ENCODE measurements at places on chromosomes 3 and 15.

- DNase-seq, result no peak
Observed at GRCh38 chr3:185986198-185986777, 48.5 kb upstream of the TRA2B start.

DNA sequence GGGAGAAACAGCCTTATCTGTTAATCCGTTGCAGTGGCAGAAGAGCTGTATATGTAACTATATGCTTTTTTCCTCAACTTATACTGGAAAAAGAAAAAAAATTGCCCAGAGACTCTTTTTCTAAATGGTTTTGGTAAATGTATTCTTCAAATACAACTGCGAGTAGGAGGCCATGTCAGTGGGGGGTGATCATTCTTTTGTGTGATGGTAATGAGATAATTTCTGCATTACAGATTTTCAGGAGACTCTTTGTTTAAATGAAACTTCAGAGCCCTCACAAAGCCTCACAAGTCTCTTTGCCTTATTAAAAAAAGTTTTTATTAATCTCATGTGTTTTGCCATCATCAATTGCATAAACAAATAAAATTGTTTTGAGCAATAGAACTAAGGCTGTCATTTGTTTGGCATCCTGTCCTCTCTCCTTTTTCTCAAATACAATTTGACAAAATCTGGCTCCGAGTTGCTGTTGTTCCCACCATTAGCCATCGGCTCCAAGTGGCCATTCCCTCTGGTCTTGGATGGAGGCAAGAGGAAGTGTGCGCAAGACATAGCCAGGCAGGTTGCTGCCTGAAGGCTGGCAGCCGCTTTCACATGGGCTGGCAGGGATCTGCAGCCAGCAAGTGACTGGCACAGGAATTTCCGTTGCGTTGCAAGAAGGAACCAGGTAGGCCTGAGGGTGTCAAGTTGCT is 116.7 kb downstream of the FNDC3B start:
- no peak for DNase-seq

- no peak for DNase-seq
Observed at GRCh38 chr3:191555037-191555436, 94.1 kb downstream of the PYDC2 start.

- DNase-seq, result no peak
Observed at GRCh38 chr3:13138833-13139145, 65.6 kb upstream of the IQSEC1 start.

GRCh38 chr3:110727056-110727455 is 344.6 kb upstream of the NECTIN3 start:
- DNase-seq, result no peak

DNA sequence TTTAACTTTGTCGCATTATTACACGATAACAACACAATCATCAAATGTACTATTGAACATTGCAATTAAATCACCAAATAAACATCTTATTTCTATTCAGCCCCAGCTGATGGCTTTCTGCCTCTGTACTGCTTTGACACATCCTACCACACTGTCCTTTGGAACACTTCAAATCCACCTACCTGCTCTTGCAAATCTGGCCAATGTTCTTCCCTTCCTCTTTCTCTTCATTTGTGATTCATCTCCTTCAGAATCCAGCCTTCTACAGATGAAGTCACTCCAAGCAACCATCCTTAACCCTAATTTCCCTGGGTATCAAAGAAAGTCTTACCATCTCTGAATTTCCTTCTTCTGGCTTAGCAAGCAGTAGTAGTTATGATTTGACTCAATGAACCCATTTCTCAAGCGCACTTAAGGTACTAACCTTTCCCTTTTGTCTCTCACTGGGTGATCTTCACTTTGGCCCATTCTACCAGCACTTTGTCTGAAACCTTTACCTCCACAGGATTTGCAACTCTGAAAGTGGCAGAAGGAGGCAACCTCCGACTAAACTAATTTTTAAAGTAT is 502.9 kb downstream of the FOXP1 start:
- DNase-seq, result no peak

- DNase-seq, result no peak
Observed at GRCh38 chr15:101781928-101782327, 21.4 kb upstream of the OR4F6 start.

- DNase-seq, result no peak
Observed at GRCh38 chr3:48306860-48307530, 26.5 kb downstream of the SPINK8 start.

- DNase-seq, result no peak
Observed at GRCh38 chr3:147370349-147370748, 36.0 kb downstream of the ZIC4 start.

DNA sequence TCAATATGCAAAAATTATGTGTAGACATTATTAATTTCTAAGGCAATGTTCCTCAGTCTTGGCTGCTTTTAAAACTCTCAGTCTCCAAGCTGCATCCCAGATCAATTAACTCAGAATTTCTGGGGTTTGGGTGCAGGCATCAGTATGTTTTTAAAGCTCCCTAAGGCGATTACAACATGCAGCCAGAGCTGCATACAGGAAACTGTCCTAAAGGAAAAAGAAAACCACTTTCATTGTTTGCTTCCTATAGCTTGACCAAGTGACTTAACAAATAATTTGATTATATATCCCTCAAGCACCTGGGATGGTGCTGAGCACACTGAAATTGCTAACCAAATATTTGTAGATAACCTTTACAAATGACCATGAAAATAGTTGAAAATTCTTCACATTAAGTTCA is 194.7 kb downstream of the DTWD1 start:
- no peak for DNase-seq

GRCh38 chr15:60799885-60800284 is 320.9 kb upstream of the ICE2 start:
- DNase-seq, result no peak

- DNase-seq, result no peak
Observed at GRCh38 chr15:56052395-56053045, 59.1 kb upstream of the NEDD4 start.

- DNase-seq, result no peak
Observed at GRCh38 chr15:90582553-90582952, 52.8 kb downstream of the CRTC3 start.

- DNase-seq, result no peak
Observed at GRCh38 chr3:104750581-104750980, 616.1 kb upstream of the ALCAM start.

DNA sequence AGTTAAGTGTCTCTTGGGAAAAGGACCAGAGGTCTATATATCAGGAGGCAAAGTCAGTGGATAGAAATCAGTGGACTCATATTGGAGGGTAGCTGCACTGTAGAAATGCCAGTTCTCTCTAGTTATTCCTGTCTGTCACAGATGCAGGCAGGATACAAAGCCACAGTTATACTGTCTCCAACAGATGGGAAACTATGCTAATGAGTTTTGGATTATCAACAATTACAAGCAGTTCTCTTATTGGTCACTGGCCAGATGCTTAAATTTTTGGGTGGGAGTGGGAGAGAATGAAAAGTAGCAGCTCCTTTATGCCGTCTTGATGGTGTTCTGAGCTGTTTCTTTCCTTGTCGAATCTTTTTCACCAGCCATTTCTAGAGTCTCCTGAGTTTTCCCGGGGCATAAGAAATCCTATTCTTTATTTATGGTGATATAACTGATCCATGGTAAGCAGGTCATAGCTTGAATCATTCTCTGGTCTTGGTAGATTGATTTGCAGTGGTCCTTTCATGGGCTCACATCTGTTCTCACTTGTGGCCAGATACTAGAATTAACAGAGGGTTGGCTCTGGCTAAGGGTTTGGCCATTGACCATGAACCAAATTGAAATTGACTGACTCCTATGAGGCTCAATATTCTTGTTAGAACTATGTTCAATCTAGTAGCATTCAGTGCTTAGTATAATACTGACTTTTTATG is 44.6 kb upstream of the RBMS3 start:
- no peak for DNase-seq

DNA sequence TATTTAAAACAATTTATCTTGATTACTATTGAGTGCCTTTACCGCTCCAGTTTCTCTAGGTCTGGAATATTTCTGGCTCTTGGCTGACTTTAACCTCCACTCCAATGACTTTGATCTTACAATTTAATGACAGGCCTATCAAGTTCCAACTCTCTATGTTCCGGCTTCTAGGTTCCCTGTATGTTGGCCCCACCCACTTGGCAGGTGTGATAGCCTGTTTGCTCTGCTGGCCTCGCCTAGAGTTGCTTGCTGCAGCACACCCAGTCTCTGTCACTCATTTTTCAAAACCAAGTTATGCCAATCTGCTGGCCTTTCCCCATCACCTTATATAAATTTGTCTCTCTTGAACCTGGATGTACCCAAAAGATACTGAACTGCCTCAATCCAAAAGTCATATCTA is 428.0 kb downstream of the ROBO1 start:
- no peak for DNase-seq

GRCh38 chr3:99872923-99873254 is 55.2 kb downstream of the CMSS1 start:
- DNase-seq, result no peak

GRCh38 chr3:18992709-18993108 is 155.6 kb upstream of the KCNH8 start:
- no peak for DNase-seq

DNA sequence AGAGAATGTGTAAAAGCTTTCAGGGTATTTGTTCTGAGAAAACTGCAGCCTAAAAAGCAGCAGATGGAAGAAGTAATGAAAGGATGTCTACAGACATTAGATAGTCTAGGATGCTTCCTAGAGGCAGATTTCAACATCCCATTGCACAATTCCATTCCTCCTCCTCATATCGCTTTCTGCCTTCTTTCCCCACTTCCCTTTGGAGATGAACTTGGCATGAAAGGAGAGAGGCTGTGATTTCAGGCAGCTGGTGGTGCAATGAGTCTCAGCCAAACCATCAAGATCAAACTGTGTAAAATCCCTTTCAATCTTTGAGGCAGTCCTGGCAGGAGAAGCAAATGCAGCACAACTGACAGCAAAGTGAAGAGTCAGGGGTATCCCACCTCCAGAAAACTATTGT is 438.7 kb upstream of the KCNMB2 start:
- DNase-seq, result no peak

DNA sequence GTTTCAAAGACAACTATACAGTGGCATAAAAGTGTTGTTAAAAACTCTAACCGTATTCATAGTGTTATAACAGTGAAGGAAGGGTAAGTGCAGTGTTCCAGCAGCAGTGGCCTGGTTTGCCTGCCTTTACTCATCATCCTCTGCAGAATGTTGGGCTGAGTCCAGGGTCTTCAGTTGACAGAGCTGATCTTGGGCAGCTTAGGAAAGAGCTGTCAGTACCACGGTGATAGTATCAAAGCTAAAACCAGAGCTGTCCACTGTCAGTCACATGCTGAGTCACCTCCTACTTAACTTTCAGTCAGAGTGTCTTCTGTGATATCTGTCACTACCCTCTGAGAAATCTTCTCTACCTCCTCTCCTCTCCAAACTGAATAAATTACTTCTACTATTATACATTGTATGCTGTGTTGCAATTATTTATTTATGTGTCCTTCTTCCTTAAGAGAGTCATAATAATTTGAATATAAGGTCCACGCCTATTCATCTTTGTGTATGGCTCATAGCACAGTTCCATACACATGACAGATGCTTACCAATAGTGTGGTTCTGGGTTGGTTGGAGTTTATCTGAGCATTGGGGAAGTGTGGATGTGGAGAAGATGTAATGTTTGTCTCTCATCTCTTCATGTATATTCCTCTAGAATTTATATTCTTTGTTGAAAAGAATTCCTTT is 242.1 kb downstream of the ZIC1 start:
- no peak for DNase-seq

DNA sequence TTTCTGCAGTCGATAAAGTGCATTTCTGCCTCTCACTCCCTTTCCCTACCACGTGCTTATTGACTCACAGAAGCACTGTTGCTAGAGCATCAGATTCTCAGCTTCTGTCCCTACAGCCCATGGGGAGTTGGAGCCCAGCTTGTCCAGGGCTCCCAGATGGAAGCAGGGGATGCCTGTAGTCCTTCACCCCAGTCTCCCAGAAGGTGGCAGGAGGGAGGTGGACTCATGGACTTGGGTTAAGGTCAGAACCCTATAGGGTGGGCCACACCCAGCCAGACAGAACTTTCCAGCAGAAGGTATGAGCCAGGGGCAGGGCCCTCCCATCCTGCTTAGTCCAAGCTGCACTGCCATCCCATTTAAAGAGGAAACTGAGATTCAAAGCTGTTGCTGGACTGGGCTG is 33.1 kb upstream of the SEMA3F start:
- peak; percentile 63 for DNase-seq

GRCh38 chr15:27873039-27873438 is 226.1 kb downstream of the OCA2 start:
- DNase-seq, result no peak

DNA sequence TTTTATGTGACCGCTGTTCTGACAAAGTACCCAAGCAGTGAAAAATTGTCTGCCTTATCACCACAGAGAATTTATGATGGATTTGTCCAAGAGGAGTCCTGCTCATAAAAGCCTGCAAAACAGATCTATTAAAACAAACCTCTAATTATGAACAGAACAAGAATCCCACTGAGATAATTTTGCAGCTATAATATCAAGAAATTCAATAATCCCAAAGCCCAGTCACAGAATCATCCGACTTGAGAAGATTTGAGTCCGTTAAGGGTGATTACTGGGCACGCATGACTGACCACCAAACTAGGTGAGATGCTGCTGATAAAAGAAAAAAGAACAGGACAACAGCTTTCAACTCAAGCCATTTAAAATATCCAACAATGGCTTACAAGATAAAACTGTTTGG is 231.0 kb upstream of the WNT5A start:
- peak; percentile 39 for DNase-seq

DNA sequence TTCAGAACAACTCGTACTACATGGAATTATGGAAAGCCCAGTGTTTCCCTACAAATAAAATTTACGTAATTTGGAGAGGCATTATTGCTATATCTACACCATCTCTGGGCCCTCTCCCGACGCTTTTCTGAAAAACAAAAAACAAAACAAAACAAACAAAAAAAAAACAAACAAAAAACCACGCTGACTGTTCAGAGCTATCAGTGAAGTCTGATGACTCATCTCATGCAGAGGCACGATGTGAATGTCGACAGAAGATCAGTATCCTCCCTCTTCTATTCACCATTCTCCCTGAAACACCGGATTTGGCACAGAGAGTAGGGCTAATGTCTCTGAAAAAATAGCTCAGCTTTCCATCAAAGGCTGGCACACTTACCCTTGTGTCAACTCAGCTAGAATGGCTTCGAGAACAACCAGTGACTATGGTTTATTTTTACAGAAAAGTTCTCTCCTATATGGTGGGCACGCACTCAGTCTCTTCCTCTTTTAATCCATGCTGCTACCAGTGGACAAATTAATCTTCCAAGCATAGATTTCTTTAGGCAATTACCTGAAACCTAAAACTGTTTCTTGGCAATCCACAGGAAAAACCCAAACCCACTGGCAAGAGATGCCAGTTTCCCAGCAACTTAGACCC is 1.5 kb downstream of the CRBN start:
- DNase-seq, result no peak

GRCh38 chr3:20104167-20104661 is 64.0 kb downstream of the KAT2B start:
- no peak for DNase-seq

- no peak for DNase-seq
Observed at GRCh38 chr3:118548434-118548833, 486.2 kb downstream of the IGSF11 start.

GRCh38 chr15:39426552-39427532 is 154.0 kb upstream of the THBS1 start:
- no peak for DNase-seq

GRCh38 chr3:184811999-184812661 is at the start of gene VPS8:
Gene VPS8, plus strand, starts transcription at chr3:184812166. Its CDS starts 12,467 bp downstream, at chr3:184824633.
- peak; percentile 97 for DNase-seq

GRCh38 chr15:95129574-95129973 is 898.2 kb downstream of the MCTP2 start:
- no peak for DNase-seq

Measured in WERI-Rb-1 (cell line).